GOT3 (cell line): ENCODE measurements at places on chromosomes 1 and 21.

- no peak for DNase-seq
These were observed 75.7 kb upstream of the RRP15 start for GRCh38 chr1:218209351-218209861.

- no peak for DNase-seq
These were observed 8.7 kb downstream of the UBE2G2 start for GRCh38 chr21:44792702-44793591.

GRCh38 chr21:42980312-42981213 lies 6.2 kb downstream of the PKNOX1 start:
- no peak for DNase-seq

DNA sequence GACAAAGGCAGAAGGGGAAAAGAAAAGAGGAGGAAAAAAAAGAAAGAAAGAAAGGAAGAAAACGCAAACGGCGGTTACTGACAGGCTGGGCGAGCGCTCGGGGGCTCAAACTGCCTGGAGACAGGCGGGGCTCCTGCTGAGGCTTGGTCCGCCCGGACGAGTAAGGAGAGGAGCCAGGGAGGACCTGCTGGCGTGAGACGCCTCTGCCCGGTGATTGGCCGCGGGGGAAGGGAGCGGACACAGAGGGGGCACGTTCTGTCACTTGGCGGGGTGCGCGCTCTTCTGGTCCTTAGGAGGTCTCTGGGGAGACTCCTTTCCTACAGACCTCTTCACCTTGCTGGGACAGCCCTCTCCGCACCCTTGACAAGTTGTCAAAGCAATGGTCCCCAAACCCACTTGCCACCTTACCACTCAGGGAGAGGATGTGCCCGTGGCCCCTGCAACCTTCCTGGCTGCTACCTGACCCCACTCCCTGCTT lies 791 bp upstream of the PIK3R3 start:
- DNase-seq, result no peak

DNA sequence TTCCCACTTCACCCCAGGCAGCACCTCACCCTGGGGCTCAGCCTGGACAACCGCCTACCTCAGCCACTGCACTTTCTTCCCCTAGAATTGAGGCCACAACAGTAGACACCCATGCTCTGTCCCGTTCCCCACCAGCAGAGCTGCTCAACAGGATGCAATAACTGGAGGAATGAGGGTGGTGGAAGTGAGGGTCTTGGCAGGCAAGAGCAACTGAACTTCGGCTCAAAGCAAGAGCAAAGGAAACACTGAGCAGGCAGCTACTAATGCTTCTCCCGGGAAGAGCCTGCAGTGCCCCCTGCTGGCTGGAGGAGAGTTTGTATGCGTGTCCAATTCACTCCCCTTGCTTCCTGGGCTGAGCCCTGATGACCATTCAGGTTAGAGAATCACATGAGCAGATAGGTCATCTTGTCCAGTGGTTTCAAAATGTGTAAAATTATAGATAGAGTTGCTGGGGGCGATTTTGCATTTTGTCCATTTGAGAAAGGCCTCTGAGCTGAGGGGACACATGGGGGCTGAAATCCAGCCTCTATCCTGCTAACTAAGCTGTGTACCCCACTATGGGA lies 13.9 kb downstream of the NT5C1A start:
- DNase-seq, result peak; percentile 27

GRCh38 chr1:154884869-154885701 lies 15.0 kb upstream of the KCNN3 start:
- no peak for DNase-seq

DNA sequence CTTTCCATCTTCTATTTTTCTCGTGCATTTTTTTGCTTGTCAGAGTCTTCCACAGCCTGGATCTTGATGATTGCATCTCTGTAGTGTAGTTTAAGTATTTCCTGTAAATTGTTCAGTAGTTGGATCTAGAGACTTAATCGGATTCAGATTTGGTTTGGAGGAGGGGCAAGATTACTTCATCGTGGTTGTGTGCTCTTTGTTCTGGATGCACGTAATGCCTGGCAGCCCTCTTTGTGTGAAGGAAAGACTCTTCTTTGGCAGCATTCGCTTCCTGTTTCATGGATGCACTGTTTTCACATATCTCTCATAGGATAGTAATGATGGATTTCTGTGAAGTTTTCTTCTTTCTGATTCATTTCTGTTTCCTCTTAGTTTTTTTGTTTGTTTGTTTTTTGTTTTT lies 14.2 kb downstream of the SEMA4A start:
- no peak for DNase-seq

DNA sequence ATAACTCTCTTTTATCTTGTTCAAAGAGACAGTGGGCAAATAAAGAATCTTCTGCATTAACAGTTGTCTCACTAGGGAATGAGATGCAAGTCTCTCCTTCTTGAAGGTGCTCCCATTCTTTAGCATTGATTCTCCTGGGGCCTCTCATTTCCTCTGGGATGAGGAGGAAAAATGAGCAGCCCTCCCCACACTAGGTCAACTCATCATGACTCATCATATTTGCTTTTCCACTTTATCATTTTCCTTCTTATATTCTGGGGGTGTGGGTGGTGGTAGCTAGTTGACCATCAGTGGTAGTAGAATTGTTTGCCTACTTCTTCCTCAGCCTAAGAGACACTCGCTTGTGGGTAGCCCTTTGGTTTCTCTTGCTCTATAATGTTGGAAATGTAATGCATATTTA lies 182.0 kb upstream of the C1orf87 start:
- DNase-seq, result no peak

DNA sequence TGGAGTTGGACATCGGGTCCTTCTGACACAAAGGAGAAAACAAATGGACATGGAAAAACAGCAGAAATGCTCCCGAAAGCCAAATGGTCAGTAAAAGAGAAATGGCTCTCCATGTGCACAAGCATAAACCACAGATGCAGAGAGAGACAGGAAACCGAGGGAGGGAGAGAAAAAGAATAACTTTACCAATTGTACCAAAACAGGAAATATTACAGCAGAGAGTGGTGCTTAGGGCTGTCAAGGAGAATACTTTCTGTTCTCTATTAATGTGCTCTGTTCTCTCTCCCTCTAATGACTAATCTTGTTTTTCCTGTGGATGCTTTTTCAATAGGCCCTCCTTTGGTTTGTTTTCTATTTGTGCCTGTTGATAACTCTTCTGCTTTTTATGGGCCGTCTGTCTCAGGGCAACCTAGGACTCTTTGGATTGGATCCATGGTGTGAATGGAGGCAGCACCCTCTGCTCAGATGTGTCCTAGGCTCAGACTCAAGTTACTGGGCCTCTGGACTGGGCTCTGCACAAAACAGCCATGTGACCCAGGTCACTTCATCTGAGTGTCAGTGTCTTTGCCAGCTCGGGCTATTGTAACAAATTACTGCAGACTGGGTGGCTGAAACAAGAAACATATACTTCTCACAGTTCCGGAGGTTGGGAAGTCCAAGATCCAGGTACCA lies 663.0 kb downstream of the NPHP4 start:
- no peak for DNase-seq

GRCh38 chr1:181126289-181126688 lies 37.8 kb downstream of the IER5 start:
- no peak for DNase-seq

DNA sequence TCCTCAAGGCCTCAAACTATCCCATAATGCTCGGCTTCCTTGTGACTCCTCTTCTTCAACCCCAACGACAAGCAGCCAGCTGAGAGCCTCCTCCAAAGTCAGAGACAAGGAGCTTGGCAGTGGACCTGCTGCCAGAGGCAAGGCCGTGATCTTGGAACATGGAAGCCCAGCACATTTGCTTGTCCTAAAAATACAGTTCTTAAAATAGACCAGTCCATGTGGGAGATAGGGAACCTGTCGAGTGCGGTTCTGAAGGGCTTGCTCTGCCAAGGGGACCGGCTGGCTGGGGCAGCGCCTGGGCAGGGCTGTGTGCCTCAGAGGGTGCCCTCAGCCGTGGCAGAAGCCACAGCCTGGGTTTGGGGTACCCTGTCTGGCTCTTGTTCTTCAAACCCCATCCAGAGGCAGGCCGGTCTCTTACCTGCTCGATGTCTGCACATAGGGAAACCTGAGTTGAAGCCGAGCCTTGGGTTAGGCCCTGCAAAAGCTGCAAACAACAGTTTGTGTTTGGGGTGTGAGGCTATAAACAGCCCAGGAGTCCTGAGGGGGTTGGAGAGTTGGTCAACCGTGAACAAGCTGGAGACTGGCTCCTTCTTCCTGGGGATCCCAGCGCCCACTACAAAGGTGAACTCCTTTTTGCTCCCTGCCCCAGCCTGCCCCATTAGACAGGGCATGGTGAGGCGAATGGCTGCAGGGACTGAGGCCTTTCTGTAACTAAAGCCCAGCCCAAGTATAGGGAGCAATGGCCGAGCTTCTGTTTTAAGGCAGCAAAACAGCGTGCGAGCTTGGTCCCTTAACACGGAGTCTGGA lies 228.8 kb downstream of the CAMTA1 start:
- DNase-seq, result no peak

- DNase-seq, result no peak
These were observed 13.3 kb downstream of the COL6A2 start for GRCh38 chr21:46111193-46111571.

DNA sequence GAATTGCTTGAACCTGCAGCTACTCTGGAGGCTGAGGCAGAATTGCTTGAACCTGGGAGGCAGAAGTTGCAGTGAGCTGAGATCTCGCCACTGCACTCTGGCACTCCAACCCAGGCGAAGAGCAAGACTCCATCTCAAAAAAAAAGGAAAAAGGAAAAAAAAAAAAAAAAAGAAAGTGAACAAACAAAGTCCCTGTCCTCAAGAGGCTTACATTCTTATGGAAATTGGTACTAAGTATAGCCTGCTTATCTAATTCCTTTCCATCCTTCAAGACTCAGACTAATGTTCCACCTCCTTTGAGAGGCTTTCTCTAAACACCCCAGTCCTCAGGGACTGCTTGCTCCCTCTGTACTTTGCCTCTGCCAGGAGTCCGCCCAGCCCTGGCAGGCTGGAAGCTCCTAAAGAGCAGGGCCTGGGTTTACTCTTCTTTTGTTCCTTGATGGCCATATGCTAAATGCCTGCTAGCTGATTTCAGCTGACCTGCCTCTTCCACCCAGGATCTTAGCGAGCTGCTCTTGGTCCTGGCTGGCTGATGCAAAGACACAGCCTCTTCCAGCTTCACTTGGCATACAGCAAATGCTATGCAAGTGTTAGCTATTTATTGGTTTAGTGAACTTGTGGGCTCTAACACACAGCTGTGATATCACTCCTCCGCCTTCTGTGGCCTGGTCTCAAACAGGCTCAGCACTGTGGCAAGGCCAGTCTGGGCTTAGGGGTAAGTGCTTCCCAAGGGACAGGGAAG lies 9.8 kb downstream of the SLC9A1 start:
- DNase-seq, result no peak

DNA sequence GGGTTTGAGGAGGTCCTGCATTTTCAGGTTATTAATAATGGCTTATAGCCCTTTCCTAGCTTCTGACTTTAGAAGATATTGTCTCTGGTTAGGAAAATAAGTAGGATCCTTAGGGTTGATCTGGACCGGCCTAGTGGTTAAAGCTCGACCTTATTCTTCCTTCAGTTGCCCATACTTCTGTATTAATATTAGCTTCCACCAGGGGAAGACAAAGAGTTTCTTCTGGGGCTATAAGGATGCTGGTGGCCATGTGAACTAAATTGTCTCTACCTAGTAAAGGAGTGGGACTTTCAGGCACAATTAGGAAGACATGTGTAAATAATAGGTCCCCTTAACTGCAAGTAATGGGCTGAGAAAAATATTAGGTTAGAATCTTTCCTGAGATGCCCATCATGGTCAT lies 20.6 kb upstream of the FCGR2A start:
- no peak for DNase-seq

DNA sequence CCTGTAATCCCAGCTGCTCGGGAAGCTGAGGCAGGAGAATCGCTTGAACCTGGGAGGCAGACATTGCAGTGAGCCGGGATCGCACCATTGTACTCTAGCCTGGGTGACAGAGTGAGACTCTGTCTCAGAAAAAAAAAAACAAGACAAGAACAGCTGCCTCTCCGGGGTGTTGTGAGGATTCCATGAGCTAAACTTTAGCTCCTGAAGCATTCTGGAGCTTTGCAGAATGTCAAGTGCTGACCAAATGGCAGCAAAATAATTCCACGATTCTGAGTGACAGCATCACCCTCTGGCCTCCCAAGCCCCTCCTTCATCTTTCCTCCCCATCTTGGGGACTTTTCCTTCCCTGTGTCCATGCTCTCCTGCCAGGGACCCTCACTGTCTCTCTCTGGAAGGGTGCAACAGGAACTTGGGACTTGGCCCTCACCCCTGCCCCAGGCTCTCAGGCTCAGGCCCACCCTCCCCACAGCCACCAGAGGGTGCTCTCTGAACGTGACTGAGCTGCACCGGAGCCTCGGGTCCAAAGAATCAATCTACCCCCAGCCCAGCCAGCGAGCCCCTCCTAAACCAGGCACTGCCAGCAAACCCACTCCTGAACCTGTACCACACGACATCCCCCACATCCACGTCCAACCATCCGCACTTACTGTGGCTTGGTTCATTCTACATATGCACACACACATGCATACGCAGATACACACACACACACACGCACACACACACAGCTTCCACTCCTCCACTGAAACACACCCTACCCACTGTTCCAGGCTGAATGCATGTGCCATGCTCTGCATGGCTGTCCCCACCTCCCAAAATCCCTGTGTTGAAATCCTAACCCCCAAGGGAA lies 45.7 kb downstream of the ACOT7 start:
- DNase-seq, result no peak

GRCh38 chr1:198937231-198938031 lies 298.6 kb downstream of the PTPRC start:
- no peak for DNase-seq

GRCh38 chr21:31866077-31866511 lies 6.7 kb upstream of the HUNK start:
- peak; percentile 58 for DNase-seq

- DNase-seq, result no peak
These were observed 68.9 kb downstream of the CCDC185 start for GRCh38 chr1:223462047-223462630.

- DNase-seq, result no peak
These were observed 64.2 kb upstream of the LYPLAL1 start for GRCh38 chr1:219109424-219110018.

GRCh38 chr1:93275634-93276295 lies 69.9 kb upstream of the DR1 start:
- DNase-seq, result no peak

GRCh38 chr1:53575141-53575954 lies 116.1 kb downstream of the DMRTB1 start:
- no peak for DNase-seq

GRCh38 chr1:248343451-248343850 lies 5.1 kb upstream of the OR14C36 start:
- DNase-seq, result no peak

GRCh38 chr1:3213730-3214129 lies 144.7 kb downstream of the PRDM16 start:
- no peak for DNase-seq

GRCh38 chr1:6788946-6789345 lies 3.7 kb downstream of the CAMTA1 start:
- no peak for DNase-seq
